ENCODE measurements at places on chromosomes 2 and 18.

GRCh38 chr2:74571058-74571457 lies 16.5 kb downstream of the DOK1 start:
- DNase-seq, result no peak

DNA sequence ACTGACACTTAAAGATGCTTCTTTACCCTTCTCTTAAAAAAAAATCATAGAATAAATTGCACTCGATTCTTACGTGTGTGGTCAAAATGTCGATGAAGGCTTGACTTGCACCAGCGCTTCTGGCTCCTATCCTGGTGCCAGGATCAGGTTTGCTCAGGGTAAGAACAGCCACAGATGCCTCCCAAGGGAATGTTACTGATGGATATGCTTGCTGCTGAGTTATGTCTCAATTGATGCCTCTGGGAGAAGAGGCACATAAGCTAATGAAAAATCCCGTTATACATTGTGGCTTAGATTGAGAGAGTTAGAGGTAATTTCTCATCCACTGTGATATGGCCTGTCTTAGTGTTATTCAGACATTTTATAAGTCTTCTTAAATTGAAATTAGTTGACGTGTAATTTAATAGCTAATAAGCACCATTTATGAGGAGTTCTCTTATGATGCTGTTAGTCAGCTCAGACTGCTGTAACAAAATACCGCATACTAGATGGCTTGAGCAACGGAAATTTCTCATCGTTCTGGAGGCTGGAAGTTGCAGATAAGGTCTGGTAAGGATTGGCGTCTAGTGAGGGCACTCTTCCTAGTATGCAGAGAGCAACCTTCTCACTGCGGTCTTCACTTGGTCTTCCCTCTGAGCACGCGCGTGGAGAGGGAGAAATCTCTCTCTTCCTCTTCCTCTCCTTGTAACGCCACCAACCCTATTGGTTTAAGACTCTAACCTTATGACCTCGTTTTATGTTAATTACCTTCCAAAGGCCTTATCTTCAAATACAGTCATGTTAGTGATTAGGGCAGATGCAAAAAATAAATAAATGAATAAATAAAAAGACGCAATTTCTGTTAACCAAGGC lies 116.6 kb upstream of the NOSTRIN start:
- DNase-seq, result peak; percentile 9

DNA sequence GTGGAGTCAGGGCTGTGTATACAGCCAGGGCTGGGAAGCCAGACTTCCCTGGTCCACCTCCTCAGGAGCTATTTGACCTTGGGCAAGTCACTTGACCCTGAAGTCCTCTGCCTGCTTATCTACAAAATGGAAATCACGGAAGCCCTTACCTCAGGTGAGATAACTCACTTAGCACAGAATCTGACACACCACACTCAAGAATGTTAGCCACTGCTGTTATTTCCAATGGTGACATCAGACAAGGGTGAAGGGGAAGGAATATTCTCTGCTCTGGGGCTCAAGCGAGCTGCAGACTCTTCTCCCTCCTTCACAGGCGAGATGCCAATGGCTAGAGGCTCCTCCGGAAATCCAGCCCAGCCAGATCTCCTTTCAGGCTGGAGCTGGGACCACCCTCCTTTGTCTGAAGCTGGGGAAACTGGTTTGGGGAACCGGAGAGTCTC lies 189.6 kb downstream of the HAUS1 start:
- no peak for DNase-seq

- DNase-seq, result no peak
These were observed 32.5 kb downstream of the METTL4 start for GRCh38 chr18:2538844-2539243.

DNA sequence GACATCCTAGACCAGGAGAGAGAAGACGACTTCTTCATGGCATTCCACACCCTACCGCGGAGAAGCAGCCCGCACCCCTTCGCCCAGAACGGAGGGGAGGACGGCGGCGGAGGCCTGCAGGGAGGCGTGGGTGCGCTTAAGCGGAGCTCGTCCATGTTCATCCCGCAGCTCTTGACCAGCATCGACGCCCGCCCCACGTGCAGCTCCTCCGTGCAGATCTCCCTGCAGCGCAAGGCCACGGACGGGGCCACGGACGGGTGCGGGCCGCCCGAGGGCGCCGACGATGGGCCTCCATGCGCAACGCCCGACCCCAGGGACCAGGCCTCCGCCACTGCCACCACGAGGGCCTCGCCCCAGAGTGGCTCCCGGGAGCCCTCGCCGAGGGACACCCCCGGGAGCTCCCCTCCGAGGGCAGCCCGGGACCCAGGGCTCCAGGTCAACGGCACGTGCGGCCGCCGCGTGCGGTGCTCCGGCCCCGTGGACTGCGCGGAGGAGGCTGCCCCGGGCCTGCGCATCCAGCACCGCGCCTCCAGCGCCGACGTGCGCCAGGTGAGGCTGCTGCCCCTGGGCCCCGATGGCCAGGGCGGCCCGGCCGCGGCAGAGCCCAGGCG lies 211.8 kb downstream of the NEDD4L start:
- DNase-seq, result no peak

DNA sequence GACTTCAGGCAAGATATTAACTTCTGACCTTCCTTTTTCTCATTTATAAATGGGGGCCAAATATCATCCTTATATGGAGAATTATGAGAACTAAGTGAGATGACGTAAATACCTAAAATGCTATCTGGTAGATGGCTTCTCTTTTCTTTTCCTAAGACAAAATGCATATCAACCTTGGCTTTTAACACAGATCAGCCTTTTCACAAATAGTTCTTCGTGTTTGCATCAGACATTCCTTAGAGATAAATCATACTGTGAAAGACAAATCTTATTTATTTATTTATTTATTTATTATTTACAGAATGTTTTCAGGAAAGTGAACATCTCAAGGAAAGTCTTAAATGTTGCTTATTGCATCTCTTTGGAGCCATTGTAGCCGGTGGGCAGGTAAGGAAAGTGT lies 62.8 kb downstream of the NBEAL1 start:
- no peak for DNase-seq

DNA sequence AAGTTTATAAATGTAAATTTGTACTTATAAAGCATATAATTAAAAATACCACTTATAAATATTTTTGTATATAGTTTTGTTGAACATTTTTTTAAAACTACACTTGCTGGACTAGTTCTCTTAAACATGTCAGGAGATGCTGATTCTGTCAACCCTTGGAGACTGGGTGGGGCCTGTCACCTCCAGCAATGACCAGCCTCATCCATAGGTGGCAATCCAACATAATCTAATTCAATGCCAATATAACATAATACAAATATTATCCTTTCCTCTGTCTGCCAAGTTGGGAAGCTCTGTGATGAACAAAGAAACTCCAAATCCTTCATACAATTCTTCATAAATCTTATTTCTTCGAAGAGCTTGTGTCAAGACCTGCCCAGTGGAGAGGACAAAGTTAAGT lies 140.4 kb downstream of the RBMS1 start:
- no peak for DNase-seq

- DNase-seq, result no peak
These were observed 51.3 kb downstream of the USP34 start for GRCh38 chr2:61419570-61419969.

DNA sequence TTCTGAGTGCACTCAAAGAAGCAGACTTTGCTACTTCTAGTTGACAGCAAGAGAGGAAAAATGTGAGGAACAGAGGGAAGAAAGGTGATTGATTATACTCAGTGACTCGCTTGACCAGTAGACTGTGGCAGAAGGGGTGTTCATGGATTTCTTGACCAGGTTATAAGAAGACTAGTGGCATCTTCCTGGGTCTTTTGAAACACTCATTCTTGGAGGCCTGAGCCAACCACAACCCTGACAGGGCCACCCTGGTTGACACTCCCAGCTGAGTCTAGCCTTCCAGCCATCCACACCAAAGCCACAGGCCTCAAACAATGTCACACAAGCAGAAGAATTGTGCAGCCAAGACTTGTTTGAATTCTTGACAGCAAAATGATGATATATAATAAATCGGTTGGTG lies 366.3 kb downstream of the SS18 start:
- no peak for DNase-seq

- no peak for DNase-seq
These were observed 82.1 kb upstream of the TANK start for GRCh38 chr2:161078211-161078539.

GRCh38 chr2:175445281-175445680 lies 263.8 kb upstream of the ATP5MC3 start:
- no peak for DNase-seq

- DNase-seq, result no peak
These were observed 973.8 kb upstream of the CELF4 start for GRCh38 chr18:38539371-38539770.

DNA sequence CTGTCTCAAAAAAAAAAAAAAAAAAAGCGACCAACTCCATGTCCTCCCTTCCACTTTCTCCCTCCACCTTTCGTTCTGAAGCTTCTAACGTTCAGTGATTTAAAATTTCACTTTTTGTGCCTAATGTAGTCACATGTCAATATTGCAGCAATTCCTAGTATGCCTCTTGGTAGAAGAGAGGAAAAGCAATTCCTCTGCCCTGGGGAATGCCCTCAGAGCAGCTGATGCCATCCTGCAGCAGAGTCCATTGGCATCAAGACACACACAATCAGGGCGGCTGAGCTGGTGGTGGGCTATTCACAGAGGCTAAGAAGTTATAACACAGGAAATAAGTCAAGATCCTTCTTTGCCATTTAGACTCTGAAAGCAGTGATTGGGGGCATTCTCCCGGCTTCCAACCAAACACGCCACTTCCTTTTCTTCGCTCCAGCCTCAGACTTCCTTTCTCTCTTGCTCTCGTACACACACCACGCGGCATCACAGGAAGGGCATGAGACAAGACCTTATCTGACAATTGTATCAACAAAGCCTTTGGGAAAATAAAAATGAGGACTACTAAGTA lies 71.9 kb downstream of the MOGAT1 start:
- no peak for DNase-seq

DNA sequence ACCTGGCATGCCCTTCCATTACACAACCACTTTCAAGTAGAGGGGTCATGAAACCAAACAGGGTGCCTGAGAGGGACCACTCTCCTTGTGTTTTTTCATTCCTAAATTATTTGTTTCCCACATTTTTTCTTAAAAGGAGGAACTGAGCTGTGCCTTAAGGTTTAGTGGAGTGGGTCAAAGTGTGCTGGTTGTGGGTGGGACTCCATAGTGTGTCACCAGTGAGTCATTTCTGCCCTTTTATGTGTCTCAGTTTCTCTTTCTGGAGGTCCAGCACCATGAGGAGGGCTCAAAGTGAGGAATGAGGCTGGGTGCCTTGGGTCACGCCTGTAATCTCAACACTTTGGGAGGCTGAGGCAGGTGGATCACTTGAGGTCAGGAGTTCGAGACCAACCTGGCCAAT lies 37.8 kb downstream of the COMMD1 start:
- no peak for DNase-seq

- no peak for DNase-seq
These were observed 308.4 kb upstream of the MYT1L start for GRCh38 chr2:2639251-2640139.

DNA sequence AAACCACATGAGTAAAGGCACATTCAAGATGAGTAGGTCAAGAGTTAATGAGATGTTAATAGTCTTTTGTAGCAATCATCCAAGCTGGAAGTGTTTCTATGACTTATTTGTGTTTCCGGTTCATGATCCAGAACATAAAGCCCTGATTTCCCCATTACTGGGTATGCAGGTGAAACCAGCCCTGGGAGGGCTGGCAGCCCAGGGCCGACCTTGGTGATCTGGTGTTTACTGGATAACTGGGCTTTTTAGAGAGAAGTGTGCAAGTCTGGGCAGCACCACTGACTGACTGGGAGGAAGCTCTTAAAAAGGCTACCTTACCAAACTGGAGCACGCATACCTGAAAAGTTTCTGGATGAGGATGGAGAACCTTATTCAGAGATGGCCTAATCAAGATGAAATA lies 431.6 kb upstream of the VRK2 start:
- DNase-seq, result no peak

DNA sequence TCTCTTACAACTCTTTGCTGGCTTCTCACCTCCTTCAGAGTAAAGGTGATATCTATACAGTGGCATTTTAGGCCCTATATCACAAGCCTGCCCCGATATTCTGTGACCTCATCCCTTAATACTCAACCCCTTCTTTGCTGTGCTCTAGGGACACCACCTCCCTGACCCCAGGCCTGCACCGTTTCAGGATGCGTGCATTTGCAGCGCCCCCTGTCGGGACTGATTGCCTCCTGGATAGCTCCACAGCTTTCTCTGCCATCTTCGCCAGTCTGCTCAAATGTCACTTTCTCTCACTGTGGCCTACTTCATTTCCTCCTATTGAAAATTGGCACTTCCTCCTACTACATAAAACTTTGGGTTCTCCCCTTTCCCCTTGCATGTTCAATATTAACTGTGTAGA lies 289.6 kb downstream of the SOCS6 start:
- DNase-seq, result no peak

DNA sequence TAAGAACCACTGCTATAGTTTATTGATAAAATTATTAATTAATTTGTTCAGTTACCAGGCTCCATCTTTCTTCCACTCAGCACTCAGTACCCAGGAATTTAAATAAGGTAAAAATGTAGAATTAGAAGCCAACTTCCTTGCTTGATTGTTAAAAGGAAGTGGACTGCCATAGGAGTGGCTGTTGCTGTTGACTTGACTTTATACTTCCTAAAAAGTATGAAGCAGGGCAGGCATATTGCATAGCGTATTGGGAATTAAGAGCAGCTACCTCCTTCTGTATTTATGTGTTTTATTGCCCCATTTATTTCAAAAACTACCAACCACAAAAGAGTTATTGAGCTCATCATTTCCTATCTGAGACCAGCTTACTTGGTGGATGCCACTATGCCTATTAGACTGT lies 27.9 kb downstream of the PSMD1 start:
- no peak for DNase-seq

DNA sequence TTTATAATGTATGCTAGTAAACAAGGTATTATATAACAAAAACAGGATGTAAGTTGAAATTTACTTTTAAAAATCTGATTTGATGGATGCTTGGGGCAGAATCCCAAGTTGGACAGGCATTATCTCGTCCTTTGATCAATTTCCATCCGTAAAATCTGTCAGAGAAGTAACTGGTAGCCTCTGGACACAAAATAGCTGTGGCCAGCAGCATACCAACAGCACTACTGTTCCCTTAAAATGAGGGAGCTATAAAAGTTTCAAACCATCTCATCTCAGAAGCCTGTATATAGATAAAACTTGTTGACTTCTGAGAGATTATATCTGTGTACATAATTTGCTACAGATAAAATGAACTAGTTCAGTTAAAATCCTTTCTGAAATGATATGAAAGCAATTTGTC lies 14.7 kb upstream of the METAP1D start:
- no peak for DNase-seq

- no peak for DNase-seq
These were observed 76.0 kb upstream of the PELI1 start for GRCh38 chr2:64220265-64220664.

GRCh38 chr2:208125251-208125650 lies 927 bp upstream of the CRYGD start:
- DNase-seq, result no peak

GRCh38 chr2:81589406-81589805 lies 1284.9 kb upstream of the LRRTM1 start:
- no peak for DNase-seq

GRCh38 chr2:73700131-73700611 lies 37.0 kb downstream of the TPRKB start:
- no peak for DNase-seq
